ENCODE measurements at places on chromosomes 1 and 21.

DNA sequence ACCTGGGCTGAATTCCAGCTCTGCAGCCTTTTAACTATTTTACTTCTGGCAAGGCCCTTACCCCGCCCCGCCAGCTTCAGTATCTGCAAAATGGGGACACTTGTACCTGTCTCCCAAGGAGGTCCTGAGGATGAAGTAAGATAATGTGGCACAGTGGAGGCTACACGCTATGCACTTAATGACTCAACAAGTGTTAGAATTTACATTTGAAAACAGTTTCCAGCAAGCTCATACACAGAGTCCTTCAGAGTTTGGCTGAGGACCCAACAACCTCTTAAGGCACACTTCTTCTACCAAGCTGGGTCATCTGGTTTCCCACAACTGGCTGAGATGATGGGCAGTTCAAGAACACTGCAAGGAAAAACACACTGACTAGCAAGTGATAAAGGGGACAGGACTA, 30.2 kb upstream of the SLC22A15 start:
- no peak for DNase-seq

- DNase-seq: no peak
Observed at GRCh38 chr1:81714636-81715035, 86.1 kb upstream of the ADGRL2 start.

GRCh38 chr21:45618846-45619485, 24.6 kb upstream of the PCBP3 start:
- DNase-seq: no peak

DNA sequence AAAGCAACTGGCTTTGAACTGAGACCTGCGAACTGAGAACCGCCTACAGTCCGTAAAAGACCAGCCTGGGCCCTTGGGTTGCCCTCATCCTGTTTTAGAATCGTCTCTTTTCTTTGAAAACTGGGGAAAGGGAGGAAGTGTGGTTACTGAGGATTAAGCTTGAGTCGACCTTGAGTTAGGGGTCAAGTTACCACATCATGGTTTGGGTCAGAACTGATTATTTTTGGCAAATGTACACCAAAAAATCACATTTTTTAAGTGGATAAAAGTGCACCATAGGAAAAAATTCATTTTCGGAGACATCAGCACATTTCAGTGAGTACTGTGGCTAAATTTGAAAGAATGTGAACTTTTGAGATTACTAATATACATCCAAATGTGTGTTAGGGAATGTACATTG, 76.9 kb upstream of the KAZN start:
- no peak for DNase-seq

- no peak for DNase-seq
Observed at GRCh38 chr1:109523706-109524105, 14.2 kb upstream of the AMIGO1 start.

GRCh38 chr21:43884012-43884860, 19.2 kb downstream of the AGPAT3 start:
- DNase-seq: peak; percentile 47

- DNase-seq: no peak
Observed at GRCh38 chr1:44829506-44830384, 13.3 kb downstream of the PTCH2 start.

DNA sequence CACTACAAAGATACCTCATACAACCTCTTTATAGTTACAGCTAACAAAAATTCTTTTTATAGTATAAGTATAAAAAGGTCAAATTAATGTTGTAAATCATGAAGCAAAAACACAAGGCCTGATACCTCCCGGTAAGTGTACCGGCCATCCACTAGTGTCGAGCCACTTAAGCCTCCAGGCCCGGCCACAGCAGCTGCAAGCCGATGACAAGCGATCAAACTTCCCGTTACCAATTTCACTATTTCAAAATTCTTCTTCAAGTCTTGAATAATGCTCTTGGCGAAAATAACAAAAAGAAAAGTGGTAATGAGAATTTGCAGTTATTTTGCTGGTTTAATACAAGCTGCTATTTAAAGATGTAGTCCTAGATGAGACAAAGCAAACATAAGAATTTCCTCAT, 67.6 kb downstream of the USP24 start:
- no peak for DNase-seq

Data from stimulated activated CD4-positive, alpha-beta T cell treated with anti-CD3 and anti-CD28 coated beads, Interleukin-2, amount 100 ng/mL, for 24 hours (primary cell).